ENCODE measurements at places on chromosomes 2 and 18.

- no peak for DNase-seq
Measured at GRCh38 chr2:112995346-112995920, 9.8 kb upstream of the IL36A start.

DNA sequence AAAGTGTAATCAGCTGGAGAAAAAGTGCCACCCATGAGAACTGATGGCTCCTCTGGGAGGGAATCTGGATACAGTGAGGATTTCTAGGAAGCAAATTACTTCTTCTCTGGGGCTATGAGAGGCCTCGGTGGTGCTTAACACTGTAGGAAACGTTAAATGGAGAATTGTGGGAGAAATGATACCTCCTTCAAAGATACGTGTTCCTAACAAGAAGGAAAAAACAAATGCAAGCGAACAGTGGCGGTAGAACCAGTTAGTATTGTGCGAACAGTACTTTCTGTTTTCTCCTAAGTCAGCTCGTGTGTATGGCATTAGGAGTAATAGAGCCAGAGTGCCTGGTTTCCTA, 587 bp upstream of the MTIF2 start:
- DNase-seq: peak; percentile 12

- no peak for DNase-seq
Measured at GRCh38 chr2:108573061-108573460, 38.8 kb downstream of the LIMS1 start.

- no peak for DNase-seq
Measured at GRCh38 chr2:48194641-48195040, 288.3 kb upstream of the FBXO11 start.

DNA sequence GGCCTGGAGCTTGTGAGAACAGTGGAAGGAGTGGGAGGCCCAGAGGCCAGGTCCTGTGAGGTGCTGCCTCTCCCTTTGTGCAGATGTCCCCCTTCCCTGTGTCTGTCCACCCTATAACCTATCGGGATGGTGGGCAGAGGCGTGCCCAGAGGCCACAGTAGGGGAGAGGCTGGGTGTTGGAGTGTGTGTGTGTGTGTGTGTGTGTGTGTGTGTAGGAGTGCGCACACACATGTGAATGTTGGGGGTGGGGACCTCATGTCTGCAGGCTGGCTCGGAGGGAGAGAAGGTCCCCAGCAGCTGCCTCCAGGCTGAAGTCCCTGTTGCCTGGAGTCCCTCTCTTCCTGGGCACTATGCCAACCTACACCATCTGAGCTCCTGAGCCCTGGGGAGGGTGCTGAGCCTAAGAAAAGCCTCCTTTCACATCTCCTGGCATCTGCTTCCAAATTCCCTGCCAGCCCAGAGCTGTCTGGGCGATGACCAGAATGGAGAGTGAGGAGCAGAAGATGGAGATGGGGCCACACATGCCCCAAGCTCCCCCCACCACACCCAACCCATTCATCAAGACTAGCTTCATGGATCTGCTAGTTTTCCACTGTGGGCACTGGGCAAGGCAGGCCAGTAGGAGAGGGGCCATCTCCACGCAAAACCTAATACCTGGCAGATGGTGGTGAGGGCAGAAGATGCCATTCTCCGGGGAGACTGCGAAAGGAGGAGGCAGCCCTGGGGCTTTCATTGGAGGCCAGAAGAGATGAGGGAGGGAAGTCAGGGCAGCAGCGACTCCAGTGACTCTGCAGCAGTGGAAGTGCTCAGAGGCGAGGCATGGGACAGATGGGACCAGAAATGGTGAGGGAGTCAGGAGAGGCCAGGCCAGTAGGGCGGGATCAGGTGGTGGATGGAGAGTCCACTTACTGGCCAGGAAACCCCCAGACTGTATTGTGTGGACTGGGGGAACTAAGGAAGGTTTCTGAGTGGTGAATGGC, 20.3 kb downstream of the KCNK3 start:
- no peak for DNase-seq

DNA sequence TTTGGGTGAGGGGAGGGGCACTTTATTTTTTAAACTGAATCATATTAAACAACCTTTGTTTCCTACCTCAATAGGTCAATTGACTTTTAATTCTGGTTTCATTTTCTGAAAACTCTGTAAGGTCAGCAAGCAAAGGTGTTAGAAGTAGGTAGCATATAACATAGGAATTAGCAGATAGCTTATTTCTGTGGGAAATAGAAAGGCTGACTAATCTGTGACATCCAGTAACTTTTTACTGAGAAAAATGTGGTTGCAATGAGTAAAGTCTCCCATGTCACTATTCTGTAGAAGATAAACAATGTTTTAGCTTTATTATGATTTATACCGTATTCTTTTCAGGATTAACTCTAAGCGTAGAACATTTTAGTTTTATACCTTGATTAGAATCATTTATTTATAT, 240.4 kb downstream of the PLCL1 start:
- no peak for DNase-seq

- DNase-seq: no peak
Measured at GRCh38 chr2:15965564-15966019, 25.2 kb downstream of the MYCN start.

- DNase-seq: no peak
Measured at GRCh38 chr2:217864963-217865772, 137.6 kb downstream of the TNS1 start.

GRCh38 chr2:218375212-218375611, 6.9 kb upstream of the SLC11A1 start:
- DNase-seq: no peak

DNA sequence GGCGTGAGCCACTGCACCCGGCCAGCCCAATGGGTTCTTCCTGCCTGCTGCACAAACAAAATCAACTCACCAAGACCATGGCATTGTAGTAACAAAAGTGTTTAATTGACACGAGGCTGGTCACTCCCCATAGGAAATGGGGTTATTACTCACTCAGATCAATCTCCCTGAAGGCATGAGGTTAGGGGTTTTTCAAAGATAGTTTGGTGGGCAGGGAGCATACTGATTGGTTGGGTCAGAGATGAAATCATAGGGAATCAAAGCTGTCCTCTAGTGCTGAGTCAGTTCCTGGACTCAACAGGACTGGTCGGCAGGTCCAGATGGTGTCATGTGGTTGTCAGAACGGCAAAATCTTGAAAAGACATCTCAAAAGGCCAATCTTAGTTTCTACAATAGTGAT, 122.1 kb downstream of the TMEM17 start:
- DNase-seq: no peak

DNA sequence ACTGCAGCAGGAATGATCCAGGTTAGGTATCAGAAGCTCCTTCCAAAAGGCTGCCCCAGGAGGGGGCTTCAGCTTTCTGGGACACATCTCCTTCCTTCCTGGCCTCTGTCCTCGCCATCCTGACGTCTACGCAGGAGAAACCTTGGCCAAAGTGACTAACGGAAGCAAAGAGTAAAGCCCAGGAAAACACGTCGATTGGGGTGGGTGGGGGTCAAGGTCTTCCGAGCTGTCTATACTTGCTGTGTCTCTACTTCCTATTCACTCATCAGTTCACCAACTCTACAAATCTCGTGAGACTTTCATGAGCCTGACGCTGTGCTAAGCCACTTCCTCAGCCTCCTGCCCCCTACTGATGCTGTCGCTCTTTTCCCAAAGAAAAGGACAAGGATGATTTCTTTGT, 212.6 kb downstream of the TNS1 start:
- DNase-seq: no peak

- DNase-seq: no peak
Measured at GRCh38 chr18:51890762-51891161, 449.2 kb upstream of the DCC start.

DNA sequence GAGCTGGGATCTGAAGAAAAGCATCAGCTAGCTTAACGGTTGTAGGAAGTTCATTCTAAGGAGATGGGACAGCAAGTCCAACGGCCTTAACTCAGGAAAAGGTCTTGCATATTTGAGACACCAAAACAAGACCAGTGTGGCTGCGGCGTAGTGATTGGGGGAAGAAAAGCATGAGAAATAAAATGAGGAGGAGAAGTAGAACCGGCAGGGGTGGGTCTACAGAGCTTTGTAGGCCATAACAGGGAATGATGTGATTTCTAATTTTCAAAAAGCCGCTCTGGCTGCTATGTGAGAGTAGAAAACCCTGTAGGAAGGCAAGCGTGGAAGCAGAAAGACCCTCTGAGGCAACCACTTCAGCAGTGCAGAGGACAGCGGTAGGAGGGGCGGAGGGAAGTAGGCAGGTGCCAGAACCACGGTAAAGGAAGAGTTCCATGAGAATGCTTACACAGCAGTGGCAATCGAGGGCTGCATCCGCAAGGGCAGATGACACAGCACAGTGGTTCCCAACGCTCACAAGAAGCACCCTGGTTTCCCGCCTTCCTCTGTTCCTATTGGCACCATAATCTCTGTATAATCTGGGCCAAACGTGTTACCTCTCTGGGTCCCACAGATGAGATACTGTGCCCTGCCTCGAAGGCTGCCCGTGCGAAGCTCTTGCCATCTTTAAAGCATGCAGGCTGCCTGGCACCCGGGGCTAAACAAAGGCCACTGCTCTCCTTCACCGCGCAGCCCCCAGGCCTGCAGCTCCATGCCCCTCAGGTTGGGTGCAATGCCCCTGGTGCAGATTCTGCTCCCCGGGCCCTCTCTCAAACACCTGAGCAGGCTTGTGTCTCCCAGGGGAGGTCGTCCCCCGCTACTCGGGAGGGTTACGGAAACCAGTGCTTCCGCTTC, 795 bp downstream of the ANKRD39 start:
- DNase-seq: no peak

GRCh38 chr2:177763531-177764265, 308.9 kb downstream of the PDE11A start:
- DNase-seq: peak; percentile 72

GRCh38 chr2:118983915-118984314, 41.9 kb downstream of the MARCO start:
- no peak for DNase-seq

DNA sequence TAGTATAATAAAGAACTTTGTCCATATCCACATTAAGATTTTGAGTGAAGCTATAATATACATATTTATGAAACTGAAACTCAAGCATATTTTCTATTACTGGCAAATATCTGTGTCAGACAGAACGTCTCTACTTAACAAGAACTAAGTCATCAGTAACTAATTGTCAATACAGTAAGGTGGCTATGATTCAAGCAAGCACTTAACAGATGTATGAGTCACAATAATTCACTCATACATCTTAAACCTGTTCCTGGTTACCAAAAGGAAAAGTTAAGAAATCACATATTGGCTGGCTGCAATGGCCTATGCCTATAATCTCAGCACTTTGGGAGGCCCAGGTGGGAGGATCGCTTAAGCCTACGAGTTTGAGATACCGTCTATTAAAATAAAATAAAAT, 96.0 kb downstream of the SOS1 start:
- DNase-seq: peak; percentile 5

DNA sequence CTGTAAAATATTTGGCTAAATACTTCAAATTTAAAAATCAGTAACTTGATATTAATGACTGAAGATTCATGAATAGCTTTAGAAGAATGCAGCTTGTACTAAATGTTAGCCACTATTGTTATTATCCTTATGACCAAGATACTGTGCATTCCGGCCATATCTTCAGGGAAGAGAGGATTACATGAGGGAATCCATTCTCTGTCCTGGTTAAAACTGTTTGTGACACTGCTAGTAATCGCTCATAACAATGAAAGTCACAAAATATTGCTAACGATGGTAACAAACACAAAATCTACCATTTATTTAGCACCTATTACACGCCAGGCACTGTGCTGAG, 217.7 kb downstream of the PRKCE start:
- DNase-seq: no peak

- no peak for DNase-seq
Measured at GRCh38 chr18:63987743-63988142, 17.9 kb downstream of the SERPINB8 start.

- DNase-seq: no peak
Measured at GRCh38 chr2:12061286-12062052, 315.0 kb downstream of the LPIN1 start.

DNA sequence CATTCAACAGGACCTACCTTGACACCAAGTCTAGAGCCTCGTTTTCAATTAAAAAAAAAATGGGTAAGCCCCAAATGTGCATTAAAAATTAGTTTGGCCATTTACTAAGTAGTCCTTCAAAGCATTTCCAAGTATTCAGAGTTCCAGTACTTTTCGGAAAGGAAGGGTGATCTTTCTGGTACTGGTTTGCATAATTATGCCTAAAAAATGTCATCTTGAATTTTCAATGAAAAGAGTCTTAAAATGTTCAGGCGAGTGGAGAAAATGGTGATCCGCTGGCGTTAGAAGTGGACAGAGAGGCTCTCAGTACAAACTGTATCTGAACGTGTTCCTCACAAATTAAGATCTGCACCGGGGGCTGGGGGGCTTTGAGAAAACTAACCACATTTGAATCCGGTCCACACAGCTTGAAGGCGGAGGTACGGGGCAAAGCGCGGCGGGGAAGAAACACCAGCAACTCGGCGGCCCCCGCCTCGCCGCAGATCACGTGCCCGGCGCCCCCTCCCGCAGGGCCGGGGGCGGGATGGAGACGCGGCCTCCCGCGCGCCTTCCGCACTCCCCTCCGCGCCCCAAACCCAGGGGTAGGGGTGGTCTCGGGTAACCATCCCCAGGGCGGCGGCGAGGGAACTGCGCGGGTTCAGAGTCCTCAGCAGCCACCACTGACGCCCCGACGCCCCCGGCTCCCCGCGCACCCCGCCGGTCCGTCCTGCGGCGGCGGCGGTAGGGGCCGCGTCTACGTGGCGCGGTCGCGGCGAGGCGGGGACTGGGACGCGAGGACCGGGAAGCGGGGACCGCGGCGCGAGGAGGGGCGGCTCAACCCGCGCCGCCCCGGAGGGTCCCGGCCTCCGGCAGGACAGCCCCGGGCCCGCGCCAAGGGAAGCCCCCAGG, 564 bp downstream of the LPIN2 start:
- peak; percentile 7 for DNase-seq

DNA sequence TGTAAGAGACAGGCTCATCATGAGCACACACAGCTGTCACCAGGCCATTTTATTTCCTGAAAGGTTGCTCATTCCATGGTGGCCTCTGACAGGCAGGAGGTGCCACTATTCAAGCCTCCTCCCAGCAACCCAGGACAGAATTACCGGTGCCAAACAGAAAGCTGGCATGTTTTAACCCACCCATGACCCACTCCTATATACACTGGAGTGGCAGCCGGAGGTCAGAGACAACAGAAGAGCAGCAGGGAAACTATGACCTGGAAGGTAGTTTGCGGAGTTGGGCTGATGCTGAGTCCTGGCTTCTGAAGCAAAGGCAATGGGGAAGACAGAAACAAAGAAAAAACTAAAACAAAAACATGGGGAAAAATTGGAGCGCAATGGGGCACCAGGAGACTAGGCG, 2.3 kb downstream of the RFTN2 start:
- no peak for DNase-seq

DNA sequence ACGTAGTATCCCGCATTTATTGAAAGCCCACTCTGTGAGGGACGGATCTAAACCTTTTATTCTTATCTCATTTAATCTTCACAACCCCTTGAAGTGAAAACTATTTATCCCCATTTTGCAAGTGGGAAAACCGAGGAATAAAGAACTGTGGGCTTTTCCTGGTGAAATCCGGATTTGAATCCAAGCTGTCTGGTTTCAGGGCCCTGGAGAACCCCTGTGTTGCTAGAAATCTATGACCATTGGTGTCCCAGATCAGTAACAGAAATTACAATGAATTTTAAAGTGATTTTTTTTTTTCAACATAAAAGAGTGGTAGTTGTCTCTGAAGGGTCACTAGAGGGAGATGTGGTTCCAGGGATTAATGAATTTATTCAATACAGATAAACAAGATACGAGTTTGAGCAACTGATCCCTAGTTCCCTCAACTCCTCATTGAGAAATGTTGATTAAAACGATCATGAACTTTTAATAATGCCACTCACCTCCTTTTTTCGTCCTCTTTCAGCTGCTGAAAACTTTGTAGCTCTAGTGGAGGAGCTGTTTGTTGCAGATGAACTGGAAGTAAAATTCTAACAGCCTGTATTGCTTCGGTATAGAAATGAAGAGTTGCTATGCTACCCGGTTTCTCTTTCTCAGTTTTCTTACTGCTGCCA, 940 bp downstream of the XRCC5 start:
- peak; percentile 23 for DNase-seq

Measured in A549 (cell line).